ENCODE measurements at places on chromosomes 12 and 14.

DNA sequence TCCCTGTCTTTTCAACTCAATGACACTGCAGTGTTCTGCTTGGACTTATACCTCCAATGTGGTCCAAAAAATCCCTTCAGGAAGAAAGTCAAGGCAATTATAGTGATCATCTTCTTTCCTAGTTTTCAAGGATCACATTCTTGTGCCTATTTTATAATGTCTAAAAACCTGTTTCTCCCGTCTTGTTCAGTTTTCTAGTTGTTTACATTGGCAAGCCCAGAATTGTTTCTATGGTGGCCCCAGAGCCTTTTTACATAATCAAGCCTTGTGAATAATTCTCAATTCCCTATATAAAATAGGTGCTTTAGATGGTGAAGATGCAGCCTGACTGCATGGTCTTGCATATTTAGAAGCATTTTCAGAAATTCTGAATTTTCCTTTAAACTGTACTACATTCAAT, 14.5 kb upstream of the LDHB start:
- no peak for DNase-seq

GRCh38 chr12:40263616-40264409, 39.0 kb downstream of the LRRK2 start:
- DNase-seq, result no peak

DNA sequence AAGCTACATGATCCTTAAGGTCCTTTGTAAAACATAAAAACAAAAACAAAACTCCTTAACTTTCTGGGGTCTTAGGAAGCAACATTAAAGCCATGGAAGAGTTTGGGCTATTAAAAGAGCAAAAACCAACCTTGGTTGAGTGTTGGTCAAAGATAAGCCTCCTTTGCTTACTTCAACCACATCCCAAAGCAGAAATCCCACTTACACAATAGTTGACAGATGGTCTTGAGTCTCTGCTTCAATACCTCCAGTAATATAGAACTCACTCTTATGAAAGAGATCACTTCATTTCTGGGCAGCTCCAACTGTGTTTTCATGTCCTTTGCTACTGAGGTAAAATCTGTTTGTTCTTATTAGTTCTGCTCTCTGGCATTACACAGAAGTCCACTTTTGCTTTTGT, 125.8 kb downstream of the SLC38A4 start:
- DNase-seq, result no peak

DNA sequence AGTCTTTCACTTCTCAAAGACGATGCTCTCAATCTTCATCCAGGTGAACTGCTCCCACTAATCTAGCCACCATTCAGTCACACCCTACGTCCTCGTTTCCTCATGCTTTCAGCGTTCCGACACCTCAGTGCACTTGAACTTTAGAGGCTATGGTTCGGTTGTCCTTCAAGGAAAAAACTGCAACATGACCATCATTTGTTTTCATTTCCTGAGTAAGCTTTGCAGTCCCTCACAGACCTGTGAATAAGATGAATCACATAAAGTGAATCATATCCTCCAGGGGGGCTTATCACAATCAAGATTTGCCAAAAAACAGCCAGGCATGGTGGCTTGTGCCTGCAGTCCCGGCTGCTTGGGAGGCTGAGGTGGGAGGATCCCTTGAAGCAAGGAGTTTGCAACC, 80.2 kb downstream of the TMCC3 start:
- DNase-seq, result no peak
